ENCODE measurements at places on chromosomes 2 and 18.

GRCh38 chr2:78977661-78978145, 47.8 kb upstream of the REG3G start:
- DNase-seq, result no peak

GRCh38 chr2:211487733-211488132, 931.3 kb downstream of the CPS1 start:
- no peak for DNase-seq

GRCh38 chr2:220348206-220348605, 720.8 kb downstream of the SLC4A3 start:
- no peak for DNase-seq

- no peak for DNase-seq
Observed at GRCh38 chr2:181851726-181852125, 39.8 kb upstream of the ITPRID2 start.

DNA sequence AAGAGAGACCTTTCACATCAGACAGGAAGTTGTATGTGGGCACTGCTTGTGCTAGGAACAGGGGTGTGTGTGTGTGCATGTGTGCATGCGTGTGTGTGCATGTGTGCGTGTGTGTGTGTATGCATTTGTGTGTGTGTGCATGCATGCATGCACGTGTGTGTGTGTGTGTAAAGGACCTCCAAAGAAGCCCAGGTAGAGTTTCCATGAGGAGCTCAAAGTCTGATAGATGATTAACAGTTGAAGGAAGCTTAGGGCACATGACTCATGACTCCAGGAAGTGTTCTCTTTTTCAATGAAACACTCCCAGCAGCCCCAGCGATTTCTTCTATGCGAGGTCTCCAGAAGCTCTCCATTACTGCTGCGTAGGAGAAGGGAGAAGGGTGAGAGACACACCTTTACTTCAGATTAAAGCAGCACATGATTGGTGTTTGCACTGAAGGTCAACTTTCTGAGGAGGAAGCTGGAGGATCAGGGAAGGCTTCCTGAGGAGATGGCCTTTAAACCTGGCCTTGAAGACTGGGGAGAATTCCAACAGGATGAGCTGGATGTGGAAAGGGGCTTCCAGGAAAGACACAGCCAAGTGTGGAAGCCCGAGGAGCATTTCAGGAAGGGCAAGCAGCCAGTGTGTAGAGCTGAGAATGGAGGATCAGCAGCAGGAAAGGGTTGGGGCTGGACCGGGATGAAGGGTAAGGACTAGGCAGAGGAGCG, 77.7 kb downstream of the SMAD4 start:
- DNase-seq, result no peak

DNA sequence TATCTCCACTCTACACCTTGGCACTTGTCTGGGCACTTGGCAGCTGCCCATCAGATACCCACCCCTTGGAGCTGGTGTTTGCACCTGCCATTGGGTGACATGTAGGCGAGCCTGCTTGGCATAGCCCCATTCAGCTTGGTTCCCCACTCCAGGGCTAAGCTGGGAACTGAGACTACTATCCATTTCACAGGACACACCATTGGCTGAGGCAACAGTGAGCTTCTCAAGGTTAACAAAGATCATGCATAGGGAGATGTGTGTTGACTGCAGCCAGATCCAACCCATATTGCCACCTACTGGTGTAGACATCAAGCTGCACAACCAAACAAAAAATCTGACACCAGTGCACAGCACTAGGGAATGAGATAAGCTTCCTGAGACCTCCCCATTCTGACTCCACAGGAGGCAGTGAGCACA, 1389.8 kb upstream of the TMEFF2 start:
- no peak for DNase-seq

GRCh38 chr2:28406-28975, 17.8 kb downstream of the FAM110C start:
- DNase-seq, result no peak

- DNase-seq, result no peak
Observed at GRCh38 chr2:28616396-28616999, 120.6 kb downstream of the PLB1 start.

DNA sequence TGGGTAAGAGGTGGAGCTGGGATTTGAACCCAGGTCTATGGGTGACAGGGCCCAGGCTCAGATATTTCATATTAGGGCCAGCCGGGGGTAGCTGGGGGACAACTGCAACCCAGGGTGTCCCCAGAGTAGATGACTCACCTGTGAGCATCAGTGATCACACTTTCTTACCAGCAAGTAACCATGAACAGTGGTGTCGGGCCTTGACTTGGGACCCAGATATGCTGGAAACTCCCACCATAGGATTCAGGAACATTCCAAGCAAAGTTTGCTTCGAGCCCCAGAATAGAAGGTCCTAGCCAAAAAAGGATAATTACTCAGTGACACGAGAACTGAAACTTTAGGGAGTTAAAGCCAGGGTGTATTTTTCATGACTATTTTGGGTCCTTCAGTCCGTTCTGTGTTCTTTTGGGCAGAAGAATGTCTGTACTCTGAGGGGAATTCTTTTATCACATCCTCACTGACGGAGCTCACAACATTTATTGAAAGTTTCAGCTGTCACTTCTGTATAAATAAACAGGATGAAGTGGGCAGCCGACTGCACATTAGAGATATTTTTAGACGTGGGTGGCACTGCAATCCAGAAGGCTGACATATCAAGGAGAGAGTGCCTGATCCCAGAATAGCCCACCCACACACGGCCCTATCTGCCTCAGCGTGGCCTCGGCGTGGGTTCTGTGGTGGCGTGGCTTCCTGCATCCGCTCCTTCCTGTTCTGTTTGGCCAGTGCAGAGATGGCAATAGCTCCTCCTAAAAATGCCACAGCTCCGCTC, 45.6 kb downstream of the RAMP1 start:
- no peak for DNase-seq

DNA sequence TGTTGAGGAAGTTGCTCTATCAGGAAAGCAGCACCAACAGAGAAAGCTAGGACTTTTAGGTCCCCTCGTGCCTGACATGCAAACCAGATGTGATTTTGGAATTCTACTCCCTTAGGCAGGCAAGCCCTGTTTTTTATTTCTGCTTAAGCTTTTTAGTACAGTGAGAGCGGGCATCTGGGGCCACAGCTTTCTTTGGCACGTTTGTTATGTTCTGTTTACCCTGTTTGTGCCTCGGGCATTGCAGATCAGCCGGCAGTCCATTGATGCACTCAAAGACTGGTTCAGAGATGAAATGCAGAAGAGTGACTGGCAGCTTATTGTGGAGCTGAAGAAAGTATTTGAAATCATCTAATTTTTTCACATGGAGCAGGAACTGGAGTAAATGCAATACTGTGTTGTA, 61.9 kb downstream of the EIF5B start:
- no peak for DNase-seq

DNA sequence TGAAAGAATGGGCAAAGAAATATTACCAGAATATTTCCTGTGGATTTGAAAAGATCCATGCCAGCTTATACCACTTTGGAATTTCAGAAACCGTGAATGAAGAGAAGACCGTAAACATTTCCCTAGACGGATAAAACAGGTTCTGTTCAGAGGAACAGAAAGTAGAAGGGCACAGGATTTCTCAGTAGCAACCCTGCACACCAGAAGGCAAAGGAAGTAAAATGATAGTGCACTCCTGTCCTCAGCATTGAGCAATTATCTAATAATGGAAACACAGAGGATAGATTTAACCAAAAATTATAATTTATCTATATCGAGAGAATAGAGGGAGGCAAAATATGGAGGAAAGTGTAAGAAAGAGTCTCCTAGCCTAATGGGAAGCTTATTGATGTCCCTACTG, 87.0 kb upstream of the ITGA6 start:
- no peak for DNase-seq

DNA sequence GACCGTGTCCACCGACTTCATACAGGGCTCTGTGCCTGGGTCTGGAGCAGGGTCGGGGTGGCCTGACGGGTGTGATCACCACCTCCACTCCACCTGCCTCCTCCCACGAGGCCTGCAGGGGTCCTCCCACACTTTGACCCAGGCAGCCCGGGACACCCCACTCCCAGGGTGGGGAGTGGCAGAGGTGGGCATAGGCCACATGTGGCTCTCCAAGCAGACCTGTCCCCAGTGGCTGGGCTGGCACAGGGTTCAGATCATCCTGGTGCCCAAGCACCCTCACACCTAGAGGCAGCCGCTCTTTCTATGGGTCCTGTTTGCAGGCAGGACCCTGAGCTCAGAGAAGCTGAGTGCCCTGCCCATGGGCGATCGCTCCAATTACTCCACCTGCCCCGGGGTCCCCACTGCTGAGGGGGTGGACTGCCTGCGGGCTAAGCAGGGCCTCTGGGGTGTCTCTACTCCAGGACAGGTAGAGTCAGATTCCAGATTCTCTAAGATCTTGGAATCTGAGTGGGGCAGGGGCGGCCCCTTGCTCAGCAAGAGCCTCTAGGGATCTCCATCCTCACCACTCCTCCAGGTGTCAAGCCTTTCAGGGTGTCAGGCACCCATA, 1.4 kb downstream of the NEURL3 start:
- no peak for DNase-seq

- DNase-seq, result no peak
Observed at GRCh38 chr2:239337877-239338484, 62.8 kb downstream of the HDAC4 start.

GRCh38 chr2:128834207-128834879, 515.7 kb upstream of the HS6ST1 start:
- no peak for DNase-seq

- DNase-seq, result no peak
Observed at GRCh38 chr2:230205721-230206120, 14.1 kb downstream of the SP110 start.

- no peak for DNase-seq
Observed at GRCh38 chr18:62928326-62928725, 213.0 kb downstream of the PHLPP1 start.

GRCh38 chr2:69754633-69755032, 12.7 kb downstream of the ANXA4 start:
- DNase-seq, result no peak

DNA sequence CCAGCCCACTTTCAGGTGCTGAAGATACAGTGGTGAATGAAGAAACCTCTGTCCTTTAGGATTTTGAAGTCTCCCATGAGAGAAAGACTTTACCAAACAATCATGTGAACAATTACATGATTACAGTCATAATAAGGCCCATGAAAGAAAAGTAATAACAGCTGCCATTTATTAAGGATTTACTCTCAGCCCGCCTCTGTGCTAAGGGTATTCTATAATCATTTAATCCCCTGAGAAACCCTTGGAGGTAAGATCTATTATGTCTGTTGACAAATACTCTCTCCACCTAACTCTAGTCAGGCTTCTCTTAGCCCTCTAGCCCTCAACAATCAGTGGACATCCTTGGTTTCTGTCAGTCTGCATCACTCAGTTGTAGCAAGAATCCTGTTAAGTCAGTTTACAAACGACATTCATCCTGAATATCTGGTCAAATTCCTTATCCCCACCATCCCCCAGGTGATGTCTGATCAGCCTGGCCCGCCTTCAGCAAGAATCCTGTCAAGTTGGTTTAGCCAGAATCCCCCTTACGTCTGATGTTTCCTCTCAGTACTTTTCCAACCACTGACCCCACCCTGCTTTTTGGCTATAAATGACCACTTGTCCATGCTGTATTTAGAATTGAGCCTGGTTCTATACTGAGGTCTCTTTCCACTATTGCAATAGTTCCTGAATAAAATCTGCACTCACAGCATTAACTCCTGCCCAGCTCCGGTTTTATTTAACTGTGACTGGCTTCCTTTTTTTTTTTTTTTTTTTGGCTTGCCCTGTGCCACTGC, 12.2 kb upstream of the SOCS6 start:
- DNase-seq, result no peak

DNA sequence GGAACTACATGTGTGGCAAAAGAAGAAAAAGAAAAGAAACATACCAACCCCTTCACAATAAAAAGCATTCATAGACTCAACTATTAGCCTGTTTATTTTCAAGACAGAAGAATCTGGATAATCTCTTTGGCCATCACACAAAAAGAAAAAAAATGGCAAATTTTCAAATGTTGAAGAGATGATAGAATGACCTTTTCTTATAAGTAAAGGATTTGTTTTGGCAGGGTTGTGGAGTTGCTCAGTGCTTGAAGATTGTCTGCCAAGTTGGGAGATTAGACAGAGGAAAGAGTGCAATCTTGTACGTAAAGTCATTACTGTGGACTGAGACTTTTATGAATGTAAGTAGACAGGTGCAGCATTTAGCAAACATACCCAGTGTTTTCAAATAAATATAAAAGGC, 18.5 kb upstream of the FAM171B start:
- DNase-seq, result no peak

DNA sequence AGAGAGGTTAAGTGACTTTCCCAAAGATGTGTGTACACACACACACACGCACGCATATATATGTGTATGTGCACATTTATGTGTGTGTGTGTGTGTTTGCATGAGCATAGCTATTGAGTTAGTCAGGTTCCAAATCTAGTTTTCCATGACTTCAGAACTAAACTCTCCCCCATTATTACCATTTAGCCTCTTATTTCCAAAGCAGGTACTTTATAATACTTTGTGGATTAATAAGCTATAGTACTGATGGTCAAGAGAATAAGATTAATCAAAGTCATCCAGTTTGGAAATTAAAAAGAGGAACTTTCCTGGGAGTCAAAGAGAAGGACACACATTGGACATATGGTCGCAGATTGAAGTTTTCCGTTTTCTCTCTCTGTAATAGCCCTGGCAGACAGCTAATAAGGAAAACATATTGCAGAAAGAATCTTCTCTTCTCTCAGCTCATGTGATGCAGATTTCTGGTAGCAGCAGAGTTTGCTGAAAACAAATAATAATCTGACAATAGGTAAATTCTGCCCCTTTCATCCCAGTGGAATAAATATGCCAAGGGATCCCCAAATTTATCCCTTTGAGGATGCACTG, 410.9 kb upstream of the TCF4 start:
- no peak for DNase-seq

- DNase-seq, result no peak
Observed at GRCh38 chr2:185700883-185701282, 37.7 kb upstream of the FSIP2 start.

DNA sequence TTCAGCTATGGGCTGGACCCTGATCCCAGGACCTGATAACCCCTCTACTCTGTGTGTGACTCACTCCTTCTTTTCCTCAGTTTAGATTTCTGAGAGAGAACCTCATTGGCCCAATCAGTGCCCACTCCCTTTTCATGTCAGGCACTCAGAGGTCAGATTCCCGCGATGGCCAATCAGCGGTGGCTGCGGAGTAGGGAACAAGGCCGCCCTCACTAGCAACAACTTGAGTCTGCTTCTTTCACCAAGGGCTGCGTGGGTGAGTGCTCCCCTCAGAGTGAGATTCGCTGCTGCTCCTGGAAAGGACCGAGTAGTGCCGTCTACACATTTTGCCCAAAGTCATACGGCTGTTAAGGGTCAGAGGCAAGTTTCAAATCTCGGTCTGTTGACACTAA, 34.7 kb downstream of the NPPC start:
- DNase-seq, result no peak

GRCh38 chr18:7871560-7872456, 304.7 kb downstream of the PTPRM start:
- no peak for DNase-seq

DNA sequence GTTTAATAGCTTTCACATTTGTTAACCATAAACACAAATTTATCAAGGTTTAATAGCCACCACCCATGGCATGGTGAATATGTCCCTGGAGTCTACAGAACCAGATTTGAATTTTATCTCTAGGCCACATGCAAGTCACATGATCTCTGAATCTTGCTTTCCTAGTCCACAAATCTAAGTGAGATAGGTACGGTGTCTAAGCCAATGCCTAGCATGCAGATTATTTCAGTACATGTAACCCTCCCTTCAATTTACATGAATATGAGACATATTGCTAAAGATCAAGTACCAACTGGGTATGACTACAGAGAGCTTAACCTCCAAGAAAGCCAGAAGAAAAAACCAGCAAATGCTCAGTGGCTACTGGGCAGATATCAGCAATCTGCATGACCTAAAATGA, 10.0 kb downstream of the ZNF24 start:
- DNase-seq, result no peak

- no peak for DNase-seq
Observed at GRCh38 chr18:44533071-44533470, 147.6 kb upstream of the SETBP1 start.
